ENCODE measurements at places on chromosomes 11 and 22.

- DNase-seq = no peak
Observed at GRCh38 chr11:96062134-96062533, 138.2 kb upstream of the MTMR2 start.

- no peak for DNase-seq
Observed at GRCh38 chr11:37505406-37505805, 907.4 kb upstream of the RAG2 start.

DNA sequence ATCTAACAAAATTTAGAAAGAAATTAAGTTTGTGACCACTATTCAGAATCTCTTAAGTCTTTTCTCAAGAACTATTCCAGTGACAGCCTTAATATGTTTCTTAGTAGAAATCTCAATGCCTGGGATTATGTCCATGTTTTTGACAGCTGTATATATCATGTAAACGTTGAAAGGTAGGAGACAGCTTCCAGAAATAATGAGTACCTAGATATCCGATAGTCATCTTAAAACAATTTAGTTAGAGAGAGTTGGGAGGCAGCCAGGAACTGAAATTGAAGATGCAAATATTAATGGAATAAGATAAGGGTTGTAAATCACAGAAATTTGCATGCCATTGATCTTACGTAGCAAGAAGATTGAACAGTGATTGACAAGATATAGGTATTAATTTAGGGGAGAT is 955.2 kb downstream of the JRKL start:
- DNase-seq = no peak

DNA sequence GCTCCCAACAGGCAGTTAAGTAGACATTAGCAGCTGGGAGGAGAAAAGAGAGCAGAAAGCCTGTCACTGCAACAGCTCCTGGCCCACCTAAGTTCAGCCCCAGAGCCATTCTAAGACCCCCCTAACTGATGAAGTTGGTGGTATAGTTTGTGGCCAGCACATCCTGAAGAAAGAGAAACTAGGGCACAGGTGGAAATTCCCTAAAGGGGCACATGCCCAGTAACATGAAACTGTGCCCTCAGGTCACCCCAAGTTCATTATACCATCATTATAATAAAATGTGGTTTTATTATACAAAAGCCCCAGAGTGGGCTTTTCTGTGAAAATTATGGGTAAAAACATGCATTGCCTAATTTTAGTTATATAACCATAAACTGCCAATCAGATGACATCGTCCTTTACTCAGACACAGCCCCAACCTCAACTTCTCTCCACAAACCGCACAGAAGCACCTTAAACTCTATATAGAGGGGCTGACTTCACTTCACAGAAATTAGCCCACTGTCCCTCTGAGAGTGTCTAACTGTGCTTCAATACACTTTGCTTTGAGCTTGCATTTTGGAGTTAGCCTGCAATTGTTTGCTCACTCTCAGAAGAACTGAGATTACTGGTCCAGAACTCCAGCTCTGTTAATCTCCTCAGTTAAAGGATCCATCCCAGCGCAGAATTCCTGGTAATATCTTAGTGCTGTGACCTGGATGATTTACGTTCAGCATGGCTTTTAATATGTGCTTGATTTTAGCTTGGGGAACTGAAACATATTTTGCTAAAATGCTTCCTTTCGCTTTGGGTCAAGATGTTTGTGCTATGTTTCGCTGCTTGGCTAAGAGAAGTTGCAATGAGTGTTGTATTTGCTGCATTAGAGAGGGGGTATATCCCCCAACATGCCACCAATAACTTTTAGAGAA is 1.8 kb upstream of the APOL3 start:
- DNase-seq = no peak

DNA sequence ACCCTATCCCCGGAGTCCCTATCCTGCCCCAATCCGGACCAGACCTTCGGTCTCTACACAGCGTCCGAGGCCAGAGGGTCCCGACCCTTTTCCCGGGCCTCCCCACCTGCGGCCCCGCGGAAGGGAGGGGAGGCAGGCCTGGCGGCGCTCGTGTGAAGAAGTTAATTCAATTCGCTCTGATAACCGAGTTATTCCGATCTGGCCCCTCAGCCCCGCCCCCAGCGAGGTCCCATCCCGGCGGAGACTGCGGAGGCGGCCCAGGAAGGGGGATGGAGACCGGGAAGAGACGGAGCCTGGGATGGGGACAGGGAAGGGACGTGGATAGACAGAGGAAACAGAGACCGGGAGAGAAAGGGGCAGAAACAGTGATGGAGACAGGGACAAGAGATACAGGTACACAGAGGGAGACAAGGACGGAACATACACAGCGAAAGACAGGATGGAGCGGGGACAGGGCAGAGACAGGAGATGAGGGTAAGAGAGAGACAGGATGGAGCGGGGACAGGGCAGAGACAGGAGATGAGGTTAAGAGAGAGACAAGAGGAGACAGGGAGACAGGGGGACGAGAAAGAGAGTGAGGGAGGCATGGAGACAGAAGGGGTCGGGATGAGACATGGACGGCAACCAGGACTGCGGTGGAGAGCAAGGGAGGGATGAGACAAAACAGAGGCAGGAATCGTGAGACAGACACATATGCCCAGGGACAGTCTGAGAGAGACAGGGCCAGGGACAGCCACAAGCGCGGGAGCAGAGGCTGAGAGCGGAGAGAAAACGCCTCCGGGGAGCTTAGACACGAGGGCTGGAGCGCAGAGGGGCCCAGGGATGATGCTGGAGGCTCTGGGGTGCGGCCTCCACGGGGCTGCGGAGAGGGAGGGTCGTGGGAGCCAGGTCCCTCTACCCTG is 636 bp upstream of the PHOX2A start:
- DNase-seq = no peak

DNA sequence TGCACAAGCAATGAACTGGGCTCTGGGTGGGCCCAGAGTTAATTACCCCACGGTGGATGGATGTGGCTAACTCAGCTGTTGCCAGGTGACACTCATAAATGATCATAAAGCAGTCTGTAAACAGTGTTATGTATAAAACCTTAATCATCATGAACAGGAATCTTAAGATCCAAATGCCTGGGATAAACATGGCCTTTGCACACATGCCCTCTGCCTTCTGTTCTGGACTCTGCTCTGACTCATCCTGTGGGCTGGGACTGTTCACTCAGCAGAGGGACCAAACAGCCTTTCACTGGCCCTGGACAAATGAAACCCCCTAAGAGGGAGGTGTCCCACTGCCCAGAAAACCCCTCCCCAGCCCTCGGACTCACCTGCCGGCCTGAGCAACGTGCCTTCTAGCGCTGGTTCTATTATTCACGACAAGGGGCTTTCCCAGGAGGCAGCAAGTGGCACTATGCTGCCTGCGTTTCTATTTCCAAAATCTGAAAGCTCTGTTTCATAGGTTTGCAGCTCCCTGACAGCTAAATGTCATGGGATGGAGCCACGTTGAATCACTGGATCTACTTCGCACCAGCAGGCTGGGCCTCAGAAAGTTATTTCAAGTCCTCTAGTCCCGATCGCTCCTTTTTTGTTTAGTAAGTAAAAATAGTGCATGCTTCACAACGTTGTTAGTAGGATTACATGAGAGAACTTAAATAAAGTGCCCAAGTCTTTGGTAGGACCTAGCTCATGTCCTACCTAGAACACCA is 53.0 kb downstream of the LARGE1 start:
- DNase-seq = no peak
